ENCODE measurements at places on chromosomes 1 and 21.

DNA sequence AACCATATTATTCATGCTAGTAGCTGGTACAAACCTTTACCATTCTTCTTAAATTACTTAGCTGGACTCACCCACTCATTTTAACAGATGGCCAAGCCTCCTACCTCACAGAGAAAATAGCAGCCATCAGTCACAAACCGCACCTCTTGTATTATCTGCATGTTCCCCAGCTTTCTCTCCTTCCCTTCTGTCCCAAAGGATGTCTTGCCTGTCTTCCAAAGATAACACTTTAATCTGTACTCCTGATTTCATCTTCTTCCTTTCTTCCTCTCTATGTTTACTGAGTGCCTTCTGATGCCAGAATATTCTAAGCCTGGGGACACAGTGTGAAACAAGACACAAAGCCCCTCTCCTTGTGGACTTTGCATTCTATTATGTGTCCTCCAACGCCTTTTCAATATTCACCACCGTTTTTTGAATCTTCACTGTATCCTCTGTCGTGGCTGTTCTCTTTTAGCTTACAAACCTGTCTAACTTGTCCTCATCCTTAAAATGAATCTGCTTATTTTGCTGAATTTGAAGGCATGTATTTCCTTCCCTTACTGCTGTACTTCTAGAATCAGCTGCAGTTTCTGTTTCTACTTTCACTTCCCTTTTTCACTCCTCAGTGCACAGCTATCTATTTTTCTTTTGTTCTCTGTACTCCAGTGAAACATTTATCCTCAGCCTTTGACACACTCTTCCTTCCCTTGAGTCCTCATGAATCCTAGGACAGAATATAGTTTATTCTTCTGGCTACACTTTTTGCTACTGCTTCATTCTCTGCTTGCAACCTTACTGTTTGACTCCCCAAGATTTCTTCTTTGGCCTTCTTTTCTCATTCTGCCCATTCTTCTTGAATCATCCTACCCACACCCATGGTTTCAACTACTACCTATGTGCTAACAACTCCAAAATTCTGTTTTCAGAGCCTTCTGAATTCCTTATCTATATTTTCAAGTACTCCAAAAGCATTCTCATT is 216.9 kb upstream of the SAMSN1 start:
- DNase-seq = no peak

- peak; percentile 63 for DNase-seq
These were observed 12.2 kb downstream of the HDAC1 start for GRCh38 chr1:32303997-32304622.

DNA sequence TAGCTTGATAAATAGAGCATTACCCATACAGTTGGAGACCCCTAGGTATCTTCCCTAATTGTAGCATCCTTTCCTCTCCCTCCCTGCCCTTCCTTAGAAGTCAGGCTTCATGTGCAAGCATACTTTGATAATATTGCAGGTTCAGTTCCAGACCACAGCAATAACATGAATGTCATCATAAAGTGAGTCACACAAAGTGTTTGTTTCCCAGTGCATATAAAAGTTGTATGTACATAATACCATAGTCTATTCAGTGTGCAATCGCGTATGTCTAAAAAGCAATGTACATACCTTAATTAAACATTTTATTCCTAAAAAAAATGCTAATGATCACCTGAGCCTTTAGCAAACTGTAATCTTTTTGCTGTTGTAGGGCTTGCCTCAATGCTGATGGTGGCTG is 33.4 kb upstream of the KAZN start:
- no peak for DNase-seq

GRCh38 chr1:242245255-242245654 is 246.4 kb upstream of the MAP1LC3C start:
- DNase-seq = no peak

GRCh38 chr1:110948038-110948810 is 15.5 kb downstream of the LRIF1 start:
- peak; percentile 44 for DNase-seq

DNA sequence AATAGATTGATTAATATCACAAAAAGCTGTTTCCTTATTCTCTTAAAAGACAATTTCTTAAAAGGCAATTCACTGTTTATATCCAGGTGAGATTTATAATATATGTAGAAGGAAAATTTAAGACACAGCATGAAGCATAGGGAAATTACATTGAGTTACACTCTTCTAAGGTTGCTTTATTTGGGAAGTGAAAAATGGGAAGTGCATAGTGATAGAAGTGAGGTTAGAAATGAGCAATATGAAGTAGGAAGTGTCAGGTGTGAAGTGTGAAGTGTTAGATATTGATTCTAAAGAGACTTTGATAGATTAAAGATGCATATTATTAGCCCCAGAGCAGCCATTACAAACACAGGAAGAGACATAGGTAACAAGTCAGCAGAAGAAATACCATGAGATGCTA is 40.3 kb downstream of the FH start:
- DNase-seq = no peak

DNA sequence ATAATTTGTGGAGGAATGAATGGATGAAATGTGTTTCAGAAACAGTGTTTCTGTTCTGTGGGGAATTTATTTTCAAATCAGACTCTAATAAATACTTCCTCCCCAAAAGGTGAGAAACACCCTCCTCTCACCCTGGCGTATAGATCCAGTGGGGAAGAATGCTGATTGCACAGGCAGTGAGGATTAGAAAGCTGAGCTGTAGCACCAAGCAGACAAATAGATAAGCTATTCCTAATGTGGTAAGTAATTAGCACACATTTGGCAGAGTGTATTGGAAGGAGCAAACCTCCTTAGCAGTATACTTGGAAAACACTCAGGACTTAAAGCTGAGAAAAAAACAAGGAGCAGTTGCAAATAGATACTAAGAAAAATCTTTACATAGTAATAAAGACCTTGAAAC is 50.8 kb downstream of the NUF2 start:
- no peak for DNase-seq

DNA sequence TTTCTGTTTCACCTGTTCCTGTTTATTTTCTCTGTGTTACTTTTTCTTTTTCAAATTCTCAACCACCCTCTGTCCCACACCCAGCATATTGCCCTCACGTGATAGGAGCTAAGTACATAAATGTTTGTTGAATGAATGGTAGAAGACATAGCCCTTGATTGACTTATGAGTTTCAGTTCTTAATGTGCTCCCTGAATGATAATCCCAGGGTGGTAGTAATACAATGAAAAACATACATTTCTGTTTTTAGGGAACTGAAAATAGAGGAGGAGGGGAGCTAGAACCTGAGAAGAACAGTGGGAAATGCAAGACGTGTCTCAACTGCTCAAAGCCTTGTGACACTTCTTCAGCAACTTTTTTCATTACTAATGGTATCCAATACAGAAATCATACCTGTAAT is 147.1 kb downstream of the SPATA46 start:
- no peak for DNase-seq

GRCh38 chr21:15826908-15827601 is 97.3 kb downstream of the USP25 start:
- no peak for DNase-seq

DNA sequence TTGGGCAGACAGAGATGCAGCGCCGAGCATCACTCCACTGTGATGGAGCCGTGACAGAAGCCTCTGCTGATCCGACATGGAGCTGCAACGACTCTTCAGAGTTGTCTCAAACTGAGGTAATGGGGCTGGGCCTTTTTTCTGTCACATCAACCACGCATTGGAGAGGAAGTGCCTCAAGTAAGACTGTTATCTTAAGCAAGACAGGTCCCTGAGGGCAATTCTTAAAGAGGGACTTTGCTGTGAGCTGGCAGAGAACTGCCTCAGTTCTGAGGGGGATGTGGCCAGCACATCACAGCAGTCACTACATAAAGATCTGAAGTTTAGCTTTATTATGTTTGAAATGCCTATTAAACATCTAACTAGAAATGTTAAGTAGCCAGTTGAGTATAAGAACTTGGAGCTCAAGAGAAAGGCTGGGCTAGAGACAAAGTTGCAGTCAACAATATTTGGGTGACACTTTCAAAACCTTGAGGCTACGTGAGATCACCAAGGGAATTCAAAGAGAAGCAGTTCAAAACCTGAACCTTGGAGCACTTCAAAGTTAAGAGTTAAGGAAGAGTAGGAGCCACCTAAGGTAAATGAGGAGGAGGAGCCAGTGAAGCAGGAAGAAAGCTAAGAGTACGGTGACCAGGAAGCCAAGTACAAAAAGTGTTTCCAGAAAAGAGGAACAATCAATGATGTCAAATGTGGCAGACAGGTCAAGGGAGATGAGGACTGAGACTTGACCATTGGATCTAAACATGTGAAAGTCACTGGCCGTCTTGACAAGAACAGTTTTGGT is 54.2 kb upstream of the BCL9 start:
- no peak for DNase-seq

DNA sequence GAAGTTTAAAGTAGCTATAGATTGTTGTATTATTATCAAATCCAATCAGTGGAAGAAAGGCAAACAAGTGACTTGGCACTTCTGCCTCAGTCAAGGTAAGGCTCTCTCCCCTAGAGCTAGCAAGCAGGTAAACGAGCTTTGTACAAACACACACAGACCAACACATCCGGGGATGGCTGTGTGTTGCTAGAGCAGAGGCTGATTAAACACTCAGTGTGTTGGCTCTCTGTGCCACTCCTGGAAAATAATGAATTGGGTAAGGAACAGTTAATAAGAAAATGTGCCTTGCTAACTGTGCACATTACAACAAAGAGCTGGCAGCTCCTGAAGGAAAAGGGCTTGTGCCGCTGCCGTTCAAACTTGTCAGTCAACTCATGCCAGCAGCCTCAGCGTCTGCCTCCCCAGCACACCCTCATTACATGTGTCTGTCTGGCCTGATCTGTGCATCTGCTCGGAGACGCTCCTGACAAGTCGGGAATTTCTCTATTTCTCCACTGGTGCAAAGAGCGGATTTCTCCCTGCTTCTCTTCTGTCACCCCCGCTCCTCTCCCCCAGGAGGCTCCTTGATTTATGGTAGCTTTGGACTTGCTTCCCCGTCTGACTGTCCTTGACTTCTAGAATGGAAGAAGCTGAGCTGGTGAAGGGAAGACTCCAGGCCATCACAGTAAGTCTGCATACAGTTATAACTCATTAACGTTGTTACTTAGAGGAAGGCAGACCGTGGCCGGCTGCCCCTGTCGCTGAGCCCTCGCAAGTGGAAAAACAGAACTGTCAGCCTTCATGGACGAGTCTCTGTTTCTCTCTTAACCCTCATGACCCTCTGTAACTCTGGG is at the start of gene PALMD:
TSS of gene PALMD (plus strand) at position 415 of the 833 bp plus-strand sequence. CDS start at position 620, 205 bp downstream.
- peak; percentile 42 for DNase-seq

DNA sequence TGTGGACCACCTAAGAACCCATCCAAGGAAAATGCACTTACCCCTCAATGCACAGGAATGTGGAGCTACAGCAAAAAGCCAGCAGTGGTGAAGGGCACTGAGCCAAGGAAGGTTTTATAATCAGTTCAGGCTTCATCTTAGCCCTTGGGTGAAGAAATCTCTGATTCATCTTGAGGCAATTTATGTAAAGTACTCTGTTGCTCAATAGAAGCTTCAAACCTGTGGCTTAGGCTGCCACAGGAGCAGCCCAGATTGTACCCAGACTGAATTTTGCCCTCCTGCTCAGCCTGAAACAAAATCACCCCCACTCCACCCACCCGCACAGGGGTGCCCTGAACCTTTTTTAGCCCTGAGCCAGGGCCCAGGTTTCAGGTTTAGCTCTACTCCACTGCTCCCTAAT is at the start of gene S100A12:
TSS of gene S100A12 (minus strand) at position 111 of the 400 bp plus-strand sequence. CDS start 1,029 bp downstream, outside the sequence.
- DNase-seq = peak; percentile 92

DNA sequence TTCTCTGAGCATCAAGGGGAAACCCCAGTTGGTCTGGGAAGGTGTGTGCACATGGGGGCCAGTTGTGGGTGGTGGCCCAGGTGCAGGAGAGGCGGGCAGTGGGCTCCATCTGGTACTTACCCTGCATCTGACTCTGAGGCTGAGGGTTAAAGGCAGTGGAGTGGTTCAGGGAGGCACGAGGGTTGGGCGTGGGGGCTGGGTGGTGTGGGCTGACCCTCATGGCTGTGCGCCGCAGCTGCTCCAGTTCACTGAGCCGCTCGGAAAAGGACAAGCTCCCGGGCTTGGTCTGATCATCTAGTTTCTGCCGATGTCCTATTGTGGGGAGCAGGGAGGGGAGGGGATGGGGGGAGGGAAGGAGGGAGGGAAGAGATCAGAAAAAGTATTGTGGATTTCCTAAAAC is 165.5 kb downstream of the CLIC6 start:
- DNase-seq = no peak

DNA sequence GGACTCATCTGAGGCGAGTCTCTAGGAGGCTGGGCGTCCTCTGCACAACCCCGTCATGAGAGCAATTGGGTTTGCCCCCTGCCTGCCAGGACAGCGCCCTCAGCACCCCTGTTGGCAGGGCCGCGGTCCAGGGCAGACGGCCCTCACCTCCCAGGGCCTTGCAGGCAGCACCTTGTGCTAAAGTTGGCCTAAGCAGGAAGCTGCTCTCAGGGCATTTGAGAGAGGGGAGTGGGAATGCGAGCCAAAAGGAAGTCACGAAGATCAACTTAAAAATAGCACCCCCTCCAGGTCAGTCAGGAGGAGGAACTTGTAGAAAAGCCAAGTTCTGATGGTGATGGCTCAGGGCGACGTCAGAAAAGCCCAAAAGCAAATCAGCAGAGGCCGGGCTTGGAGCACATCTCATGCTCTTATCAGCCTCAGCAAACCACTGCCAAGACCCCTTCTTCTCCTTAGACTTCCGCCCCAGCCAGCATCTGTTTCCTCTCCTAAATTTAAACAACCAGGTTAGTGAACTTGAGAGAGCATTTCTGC is 12.6 kb upstream of the ADORA3 start:
- DNase-seq = peak; percentile 74

Measured in GM23248 (cell line).